Spinal cord (tissue), 10 donors: ENCODE measurements at places on chromosomes 2 and 18.

DNA sequence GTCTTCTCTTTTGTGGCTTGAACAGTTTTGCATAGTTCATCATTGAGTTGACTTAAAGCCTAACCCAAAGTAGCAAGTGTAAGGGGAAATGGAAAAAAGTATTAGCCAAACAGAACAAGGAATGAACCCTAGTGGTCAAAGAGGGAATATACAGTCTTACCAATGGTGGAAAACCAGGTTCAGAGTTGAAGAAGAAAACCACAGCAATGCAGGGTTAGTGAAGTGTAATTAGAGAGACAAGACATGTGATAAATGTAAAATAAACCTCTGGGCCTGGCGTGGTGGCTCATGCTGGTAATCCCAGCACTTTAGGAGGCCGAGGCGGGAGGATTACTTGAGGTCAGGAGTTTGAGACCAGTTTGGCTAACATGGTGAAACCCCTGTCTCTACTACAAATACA, 2.4 kb downstream of the TTN start:
- no peak for DNase-seq

GRCh38 chr18:50711386-50711785, 108.4 kb downstream of the MRO start:
- no peak for DNase-seq

GRCh38 chr2:201990069-201990468, 43.6 kb upstream of the FZD7 start:
- DNase-seq, result no peak

DNA sequence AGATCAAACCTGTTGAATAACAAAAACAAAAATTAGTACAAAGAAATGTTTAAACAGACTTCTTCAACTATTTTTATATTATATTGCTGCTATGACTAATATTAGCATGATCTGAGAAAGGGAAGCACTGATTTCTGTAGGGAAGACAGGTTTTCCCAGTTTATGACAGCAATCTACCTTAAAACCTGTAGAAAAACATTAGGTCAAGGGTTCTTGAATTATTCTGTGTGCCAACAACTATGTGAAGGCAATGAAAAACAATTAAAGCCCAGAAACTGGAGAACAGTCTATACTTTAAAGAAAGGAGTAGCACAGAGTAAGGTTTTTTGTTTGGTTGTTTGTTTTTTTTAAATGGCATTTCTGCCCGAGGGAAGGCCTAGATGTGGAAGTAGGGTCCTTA, 23.3 kb downstream of the PUM2 start:
- DNase-seq, result no peak

GRCh38 chr2:175855794-175856453, 146.1 kb downstream of the LNPK start:
- DNase-seq, result peak; percentile 37

GRCh38 chr2:238339395-238339780, 19.1 kb downstream of the TRAF3IP1 start:
- no peak for DNase-seq

DNA sequence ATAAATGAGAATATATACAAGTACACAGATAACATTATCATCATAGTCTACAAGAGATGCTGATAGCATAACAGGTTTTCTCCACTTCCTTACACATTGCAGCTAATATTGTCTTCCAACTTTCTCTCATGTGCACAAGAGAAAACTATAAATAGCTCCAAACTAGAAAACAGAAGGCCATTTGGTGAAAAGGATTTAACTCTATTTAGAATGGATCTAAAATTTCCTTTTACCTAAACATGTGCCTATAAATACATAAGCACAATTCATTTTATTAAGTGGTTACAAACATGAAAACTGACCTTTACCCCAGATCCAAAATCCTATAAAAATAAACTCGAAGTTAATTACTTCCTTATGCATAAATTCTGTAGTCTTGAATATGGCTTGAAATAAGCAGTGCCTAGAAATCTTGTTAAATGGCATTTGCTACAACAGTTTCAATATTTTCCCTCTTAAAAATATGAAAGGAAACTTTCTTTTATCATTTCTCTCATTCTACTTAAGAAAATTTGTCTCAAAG, 41.6 kb downstream of the SLC25A12 start:
- DNase-seq, result no peak

DNA sequence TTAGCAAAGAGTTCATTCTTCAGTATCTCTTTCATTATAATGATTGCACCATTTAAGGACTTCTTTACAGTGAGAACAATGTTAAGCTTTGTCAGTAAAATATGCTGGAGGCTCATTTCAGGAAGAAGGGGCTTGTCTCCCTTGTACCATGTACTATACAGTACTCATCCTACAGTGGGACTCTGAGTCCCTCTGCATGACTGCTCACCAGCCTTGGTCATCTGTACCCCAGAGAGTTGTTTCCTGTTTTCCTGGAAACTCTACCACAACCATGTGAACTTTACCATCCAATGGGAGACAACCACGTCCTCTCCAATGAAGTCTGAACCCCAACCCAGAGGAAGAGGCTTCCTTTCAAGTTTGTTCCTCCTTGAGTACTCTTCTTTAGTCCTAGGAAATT, 1171.1 kb upstream of the CRIM1 start:
- DNase-seq, result no peak

DNA sequence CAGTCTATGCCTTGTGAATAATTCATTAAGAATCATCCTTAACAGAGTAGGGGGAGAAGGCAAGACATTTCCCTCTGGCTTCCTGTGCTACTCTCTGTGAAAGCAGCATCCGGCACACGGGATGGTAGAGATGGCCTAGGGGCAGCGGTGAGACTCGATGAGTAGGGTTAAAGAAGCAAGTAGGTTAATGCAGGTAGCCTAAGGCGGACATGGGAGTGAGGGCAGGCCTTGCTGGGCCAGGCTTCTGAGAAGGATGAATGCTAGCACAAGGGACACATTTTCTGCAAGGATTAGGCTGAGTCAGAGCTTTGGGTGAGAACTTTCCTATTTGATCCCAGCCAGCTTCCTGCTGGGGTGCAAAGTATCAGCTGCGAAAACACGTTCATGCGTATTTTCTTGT, 80.8 kb downstream of the NXPH2 start:
- peak; percentile 22 for DNase-seq

- DNase-seq, result no peak
These were observed 2.5 kb upstream of the ADNP2 start for GRCh38 chr18:80106482-80107051.

GRCh38 chr2:223815186-223815883, 22.0 kb downstream of the AP1S3 start:
- no peak for DNase-seq
